Naive B cell (primary cell): ENCODE measurements at places on chromosomes 5 and 9.

DNA sequence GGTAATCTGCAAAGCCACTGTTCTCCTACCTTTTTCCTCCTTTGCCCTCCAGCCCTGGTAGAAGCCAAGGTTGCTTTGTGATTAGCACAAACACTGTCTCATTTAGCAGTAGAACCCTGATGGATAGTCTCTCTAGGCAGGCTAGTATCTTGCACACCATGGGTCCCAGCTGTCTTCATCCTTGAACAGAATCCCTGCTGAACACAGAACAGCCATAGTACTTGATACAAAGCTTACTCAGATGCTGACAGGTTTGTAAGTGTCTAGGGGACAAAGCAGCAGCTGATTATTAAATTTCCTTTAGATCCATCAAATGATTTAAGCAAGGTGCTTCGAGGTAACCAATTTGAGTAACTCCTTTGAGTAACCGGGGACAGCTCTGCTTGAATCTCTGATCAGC lies 163.7 kb upstream of the PPP1R2B start:
- DNase-seq: no peak

DNA sequence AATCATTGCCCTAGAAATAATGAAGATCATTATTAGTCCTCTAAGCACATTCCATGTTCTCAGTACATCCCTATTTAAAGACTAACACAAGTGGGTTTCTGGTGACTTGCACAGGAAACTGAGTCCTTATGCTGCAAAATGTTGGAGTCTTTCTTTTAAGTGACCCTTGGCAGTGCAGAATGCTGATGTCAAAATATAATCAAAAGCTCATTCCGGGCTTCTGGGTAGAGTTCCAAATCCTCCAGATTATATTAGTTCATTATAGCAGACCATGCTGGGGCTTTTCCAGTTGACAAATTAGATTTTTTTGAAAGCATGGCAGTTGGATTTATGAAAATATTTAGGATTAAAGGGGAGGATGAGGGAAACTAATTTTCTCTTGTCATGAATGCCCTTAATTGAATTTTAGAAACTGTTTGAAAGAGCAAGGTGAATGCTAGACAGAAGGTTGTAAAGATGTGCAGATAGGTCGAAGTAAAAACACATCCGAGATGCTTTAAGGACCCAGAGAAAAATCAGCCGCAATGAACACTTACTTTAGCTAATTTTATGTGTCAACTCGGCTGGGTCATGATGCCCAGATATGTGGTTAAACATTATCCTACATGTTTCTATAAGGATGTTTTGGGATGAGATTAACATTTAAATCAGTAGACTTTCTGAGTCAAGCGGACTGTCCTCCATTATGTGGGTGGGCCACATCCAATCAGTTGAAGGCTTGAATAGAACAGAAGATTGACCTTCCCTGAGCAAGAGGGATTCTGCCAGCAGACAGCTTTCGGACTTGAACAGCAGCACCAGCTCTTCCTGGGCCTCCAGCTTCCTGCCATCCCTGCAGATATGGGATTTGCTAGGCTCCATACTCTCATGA lies 88.7 kb downstream of the DAP start:
- DNase-seq: no peak

DNA sequence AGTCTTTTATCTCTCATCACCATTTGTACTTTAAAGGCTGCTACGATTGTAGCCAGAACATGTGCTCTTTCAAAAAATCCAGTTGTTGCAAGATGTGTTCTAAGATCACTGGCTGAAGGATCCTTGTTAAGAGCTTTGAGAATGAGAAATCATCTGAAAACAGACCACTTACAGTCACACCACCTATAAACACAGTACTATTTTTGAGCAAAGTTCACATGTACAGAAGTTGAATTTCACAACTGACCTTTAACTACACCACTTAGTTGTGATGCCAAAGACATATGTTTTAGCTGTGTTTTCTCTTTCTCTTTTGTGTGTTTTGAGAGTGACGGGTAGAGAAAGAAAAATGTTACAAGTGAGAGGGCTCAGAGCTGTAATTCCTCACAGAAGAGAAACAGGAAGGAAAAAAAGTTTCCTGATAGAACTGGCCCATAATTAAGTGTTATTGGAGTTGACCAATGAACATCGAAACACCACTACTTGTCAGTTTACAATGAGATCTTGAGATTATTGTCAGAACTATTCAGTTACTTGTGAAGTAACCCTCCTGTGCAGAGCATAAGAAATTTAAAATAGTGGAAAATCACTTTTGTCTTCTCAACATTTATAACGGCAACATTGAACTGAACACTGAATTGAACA lies 245.4 kb downstream of the MLLT3 start:
- DNase-seq: no peak

DNA sequence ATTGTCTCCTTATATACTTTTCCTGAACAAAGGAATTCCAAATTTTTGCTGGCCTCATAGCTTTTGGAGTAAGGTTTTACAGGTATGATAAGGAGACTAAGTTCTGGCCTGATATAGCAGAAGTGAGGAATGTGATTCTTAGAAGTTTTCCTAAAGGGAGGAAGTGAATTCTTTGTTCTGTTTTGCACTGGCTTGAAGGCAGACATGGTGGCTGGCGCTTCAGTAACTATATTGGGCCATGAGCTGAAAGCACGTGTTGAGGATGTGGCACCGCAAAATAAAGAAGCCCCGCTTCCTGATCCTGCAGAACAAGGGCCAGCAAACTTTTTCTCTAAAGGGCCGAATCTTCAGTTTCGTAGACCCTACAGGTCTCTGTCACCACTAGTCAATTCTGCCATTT lies 224.2 kb downstream of the SNX18 start:
- no peak for DNase-seq

DNA sequence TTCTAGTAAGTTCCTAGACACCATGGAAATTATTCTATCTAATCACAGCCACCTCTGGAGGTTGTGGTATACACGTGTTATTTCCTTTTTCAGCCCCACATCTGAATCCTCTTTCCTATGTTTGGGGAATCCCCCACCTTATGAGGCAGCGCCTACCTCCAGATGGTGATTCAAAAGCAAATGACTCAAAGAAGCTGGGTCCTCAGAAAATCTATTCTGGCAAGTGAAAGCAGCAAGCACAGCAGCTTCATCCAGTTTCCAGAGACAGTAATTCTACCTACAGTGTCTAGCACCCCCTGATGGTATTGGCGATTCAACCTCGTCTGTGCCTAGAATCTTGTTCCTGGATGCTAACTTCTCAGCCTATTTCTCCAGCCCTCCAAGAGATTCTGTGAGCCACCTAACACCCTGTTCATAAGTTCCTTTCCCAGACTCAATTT lies 43.0 kb downstream of the STRBP start:
- DNase-seq: peak; percentile 74

- no peak for DNase-seq
Observed at GRCh38 chr5:71924325-71924724, 182.9 kb upstream of the MAP1B start.

DNA sequence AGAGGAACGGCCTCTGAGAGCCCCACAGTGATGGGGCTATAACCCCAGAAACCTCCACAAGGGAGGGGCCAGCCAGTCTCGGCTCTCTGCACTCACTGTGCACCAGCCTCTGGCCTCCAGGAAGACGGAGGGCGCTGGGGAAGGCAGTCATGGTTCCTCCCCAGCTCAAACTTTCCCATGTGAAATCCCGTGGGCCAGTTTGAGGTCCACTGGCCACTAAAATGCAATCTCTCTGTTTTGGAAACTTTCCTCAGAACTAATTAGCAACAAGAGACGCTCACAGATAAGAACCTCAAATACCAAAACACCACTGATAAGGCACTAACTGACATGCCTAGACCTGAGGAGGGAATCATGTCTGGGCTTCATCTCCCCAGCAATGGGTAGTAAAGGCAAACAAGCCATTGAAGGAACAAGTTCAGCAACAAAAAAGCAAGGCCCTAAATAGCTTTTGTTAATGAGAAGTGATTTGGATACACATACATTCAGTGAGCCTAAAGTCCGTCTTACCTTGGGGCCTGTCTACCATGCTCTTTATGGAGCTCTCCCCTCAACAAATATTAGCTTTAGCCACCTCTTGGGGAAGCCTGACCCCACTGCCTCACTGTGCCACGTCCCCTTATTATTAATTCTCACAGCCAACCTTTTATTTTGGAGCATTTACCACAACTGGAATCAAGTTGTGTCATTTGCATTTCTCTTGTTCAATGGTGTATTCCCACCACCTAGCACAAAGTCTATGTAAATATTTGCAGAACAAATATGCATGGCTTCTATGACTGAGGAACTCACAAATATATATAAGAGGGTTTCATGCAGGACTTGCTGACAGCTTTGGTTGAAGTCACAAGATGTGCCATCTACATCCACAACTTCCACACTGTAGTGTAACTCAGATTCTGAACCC lies 56.1 kb upstream of the GLRX start:
- DNase-seq: no peak

DNA sequence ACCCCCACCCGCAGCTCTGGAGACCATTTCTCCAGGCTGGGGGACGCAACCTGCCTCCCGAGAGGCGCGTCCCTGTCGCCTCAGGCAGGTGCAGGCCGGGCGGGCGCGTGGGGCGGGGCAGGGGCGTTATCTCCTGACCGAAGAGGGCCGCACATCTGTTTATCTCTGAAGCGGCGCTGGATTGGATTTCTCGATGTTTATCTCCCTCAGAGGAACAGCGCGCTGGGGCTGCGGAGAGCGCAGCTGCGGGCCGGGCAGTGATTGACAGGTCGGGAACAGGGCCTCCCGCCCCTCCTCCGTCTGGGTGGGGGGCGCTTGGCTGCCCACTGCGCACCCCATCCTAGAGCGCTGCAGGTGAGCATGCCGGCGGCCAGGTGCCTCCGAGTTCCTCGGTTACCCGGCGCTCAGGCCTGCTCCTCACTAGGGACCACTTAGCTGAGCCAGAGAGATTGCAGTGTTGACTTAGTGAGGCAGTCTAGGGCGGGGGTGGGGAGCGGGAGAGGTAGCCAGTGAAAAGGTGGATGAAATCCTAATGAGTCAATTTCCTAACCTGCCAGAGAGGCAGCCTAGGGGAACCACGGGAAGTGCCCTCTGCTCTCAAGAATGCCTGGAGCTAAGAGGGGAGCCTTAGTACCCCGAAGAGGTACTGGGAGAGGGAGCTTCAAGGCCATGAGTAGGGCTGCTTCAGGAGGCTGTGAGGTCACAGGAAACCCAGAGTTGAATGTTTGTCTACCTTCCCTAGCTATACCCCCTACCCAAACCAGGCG lies 39.6 kb upstream of the TIFAB start:
- no peak for DNase-seq

- DNase-seq: no peak
Observed at GRCh38 chr9:94741866-94742265, 15.4 kb downstream of the AOPEP start.
